ENCODE measurements at places on chromosomes 2 and 18.

DNA sequence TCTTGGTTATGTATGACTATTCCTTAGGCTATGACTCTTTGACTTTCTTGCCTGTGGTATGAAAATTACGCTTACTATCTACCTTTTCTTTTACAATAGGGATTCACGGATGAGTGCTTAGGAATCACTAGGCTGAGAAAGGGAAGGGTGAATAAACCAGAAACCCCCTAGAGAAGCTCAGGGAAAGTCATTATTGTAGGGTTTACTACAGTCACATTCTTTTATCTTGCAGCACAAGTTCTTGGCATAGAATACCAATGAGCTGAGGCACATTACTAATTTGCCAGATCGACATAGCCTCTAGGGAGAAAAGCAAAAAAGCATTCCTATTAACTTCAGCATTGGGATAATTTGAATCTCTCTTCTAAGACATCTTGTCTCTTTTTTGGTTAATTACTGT, 103.3 kb downstream of the ST6GAL2 start:
- DNase-seq = no peak

DNA sequence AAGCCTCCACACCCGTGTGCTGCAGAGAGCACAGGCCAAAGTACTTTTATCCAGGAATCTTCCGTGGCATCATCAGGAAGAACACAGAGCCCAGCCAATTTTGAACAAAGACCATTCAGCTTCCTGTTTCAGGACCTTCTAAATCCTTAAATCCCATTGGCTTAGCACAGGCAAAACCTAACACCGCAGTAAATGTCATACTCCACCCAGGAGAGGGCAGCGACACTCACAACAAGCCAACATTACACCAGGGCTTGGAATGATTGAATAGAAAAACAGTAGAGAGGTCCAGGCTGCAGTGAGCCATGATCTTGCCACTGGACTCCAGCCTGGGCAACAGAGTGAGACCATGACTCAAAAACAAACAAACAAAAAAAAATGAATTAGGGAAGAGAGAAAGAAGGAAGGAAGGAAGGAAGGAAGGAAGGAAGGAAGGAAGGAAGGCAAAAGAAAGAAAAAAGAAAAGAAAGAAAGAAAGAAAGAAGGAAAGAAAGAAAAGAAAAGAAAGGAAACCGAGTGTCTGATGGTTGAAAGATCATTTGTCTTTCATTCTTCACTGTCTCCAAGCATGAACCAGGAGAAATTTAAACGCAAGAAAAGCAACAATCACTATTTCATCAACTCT, 144.6 kb upstream of the SATB2 start:
- no peak for DNase-seq

DNA sequence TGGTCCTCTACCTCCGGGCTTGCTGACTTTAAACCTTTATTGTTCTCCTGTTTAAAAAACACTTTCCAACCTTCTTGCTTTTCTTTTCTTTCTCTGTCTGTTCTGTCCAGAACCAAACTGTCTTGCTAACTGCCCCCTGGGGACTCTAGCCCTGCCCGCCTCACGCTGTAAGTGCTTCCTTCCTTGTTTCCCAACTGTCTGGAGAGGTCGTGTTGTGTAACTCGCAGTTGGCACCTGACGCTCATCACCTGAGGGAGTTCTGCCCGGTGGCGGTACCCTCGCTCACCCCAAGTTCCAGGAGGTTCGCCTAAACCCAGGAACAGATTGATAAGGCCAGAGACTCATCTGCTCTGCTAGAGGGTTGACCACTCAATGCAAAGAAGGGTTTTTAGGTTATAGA, 123.4 kb downstream of the MTCL1 start:
- DNase-seq = no peak

GRCh38 chr2:107681936-107682335, 144.8 kb upstream of the RGPD4 start:
- no peak for DNase-seq

DNA sequence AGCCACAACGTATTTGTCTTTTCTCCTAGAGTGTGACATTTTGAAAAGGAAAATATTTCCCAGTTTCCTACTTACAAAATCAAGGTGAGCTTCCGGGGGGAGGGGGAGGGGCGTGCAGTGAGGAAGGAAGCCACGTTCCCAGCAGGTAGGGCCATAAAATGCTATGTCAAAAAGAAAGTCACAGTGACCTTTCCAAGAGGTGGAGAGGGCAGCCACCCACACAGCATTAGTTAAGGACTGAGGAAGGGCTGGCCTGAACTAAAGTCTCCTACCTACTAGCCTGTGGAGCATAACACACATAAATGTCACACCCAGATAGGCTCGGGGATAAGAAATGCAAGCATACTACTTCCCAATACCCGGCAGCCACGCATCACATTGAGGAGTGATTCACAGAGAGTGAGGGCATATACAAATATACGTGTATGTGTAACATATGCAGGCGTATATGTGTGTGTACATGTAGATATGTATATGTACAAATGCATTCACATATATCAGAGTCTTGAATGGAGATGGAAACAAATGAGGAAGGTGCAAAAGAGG, 191.1 kb downstream of the STK39 start:
- DNase-seq = no peak

DNA sequence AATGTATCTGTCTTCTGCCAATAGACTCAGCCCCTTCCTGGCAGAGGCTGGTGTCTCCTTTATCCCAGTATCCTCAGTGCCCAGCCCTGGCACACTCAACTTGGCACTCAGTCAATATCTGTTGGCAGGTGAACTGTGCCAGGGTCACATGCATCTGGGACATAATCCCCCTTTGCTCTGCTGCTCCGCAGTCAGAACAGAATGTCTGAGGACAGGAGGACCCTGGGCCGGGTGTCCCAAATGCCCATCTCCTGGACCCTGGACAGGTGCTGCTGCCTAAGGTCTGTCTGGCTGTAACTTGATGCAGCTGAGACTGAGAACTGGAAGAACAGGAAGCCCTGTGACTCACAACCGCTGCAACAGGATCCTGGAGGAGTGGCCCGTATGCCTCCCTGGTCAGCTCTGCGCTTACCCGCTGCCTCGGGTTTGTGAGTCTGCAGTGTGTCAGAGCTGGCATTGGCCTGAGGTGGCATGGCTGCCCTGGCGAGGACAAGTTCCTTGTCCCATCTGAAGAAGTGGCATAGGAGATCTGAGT, 11.4 kb downstream of the HK2 start:
- DNase-seq = no peak

GRCh38 chr2:187545238-187545751, 8.9 kb downstream of the TFPI start:
- DNase-seq = no peak

DNA sequence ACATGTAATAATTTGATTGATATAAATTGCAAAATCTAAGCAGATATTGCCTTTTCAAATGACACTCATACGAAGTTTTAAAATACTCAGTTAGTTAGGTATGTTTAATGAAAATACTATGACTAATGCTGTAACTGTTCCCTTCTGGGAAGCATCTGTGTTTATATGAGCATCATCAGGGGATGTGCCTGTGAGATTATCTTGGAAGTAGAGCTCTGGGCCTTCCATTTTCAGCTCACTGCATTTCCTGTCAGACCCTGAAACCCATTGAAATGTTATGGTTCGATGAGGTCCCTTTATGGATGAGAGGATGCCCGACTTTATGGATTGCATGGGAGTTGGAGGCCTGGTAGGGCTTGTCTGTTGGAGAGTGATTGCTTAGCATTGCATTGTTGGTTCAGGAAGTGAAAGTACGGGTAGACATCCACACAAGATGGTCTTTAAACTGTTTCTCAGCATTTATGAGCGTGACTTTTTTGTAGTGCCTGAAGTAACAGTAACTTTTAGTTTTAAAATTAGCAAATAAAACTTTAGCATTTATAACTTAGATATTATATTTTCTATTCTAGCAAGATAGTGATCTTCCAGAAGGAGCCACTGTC, 28.7 kb downstream of the ELP2 start:
- no peak for DNase-seq

GRCh38 chr2:191691016-191691735, 13.2 kb downstream of the NABP1 start:
- DNase-seq = no peak

DNA sequence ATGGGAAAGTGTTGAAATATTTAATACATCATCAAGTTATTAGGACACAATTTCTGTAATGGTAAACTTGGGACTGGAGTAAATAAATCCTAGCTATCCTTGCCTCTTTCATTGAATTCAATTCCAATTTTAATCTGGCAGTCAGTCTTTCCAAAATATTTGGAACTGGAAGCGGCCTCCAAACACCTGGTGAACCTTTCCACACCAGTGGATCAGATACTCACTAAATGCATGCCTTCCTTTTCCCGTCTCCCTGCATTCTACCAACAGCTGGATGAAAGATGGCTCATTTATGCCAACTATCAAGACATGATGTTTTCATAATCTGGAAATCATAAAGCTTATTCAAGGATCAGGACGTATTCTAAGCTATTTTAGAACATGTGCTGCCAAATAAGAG, 488.2 kb upstream of the SPHKAP start:
- DNase-seq = no peak

GRCh38 chr2:100178085-100178788, 35.8 kb upstream of the AFF3 start:
- DNase-seq = no peak

DNA sequence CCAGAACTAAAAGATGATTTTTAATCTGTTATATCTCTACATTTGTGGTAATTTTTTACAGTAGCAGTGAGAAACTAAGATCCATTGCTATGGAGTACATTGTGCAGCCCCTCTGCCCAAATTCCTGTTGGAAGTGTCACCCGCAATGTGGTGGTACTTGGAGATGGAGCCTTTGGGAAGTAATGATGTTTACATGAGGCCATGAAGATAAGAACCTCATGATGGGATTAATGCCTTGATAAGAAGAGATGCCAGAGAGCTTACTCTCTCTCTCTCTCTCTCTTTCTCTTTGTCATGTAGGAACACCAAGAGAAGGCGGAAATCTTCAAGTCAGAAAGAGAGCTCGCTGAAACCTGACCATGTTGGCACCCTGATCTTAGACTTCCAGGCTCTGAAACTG, 535.4 kb downstream of the PID1 start:
- DNase-seq = no peak

GRCh38 chr2:8281950-8282857, 399.7 kb upstream of the ID2 start:
- no peak for DNase-seq

GRCh38 chr2:70771446-70771845, 3.4 kb upstream of the ADD2 start:
- no peak for DNase-seq
